ENCODE measurements at places on chromosomes 7 and 10. TPM values are rescaled to one million over a fixed set of nuclear protein-coding genes. Genes with fewer than 3 reads are reported as not detected.

DNA sequence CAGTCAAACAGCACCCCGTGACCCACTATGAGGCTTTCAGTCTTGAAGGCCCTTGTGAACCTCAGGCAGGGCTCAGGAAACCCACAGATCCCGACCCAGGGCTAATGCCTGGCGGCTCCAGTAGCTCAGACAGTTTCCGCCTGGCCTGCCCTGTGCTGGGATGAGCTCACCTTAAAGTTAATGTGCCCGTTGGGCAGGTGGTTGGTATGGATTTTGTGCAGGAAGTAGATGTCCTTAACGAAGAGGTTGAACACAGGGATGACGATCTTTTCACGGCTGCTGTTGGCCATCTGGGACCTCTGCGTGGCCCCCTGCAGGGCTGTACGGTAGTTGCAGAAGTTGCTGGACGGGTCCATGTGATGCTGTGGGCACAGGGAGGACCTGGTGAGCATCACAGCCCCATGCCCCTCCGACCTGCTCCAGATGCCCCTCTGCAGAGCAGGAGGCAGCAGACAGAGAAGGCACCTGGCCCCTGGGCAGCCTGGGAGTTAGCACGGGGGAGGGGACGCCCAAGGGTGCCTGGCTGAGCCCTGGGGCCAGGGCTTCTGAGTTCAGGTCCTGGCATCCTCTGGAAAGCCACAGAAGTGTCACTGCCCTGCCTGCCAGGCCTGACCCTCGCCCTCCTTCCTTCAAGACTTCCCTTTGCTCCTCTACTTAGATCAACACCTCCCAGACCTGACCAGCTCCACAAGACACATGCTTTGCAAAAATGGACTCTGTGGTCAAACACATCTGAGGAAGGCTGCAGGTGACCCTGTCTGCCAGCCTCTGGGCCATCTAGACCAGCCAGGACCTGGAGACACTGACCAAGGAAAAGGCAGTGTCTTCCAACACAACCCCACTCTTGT, 59.8 kb downstream of the CSGALNACT2 start:
- DNase-seq, result no peak
- peaks cover 26% of the 10 kb centered on the region for H3K27me3 ChIP-seq
- H3K4me3 ChIP-seq, result no peak overlapping the region
- H3K4me1 ChIP-seq, result peaks cover 17% of the 10 kb centered on the region

GRCh38 chr10:132746801-132747625, 38.9 kb downstream of the NKX6-2 start:
- DNase-seq, result no peak
- H3K4me1 ChIP-seq, result peaks cover 41% of the 10 kb centered on the region
- H3K4me3 ChIP-seq, result no peak overlapping the region
- peaks cover 45% of the 10 kb centered on the region for H3K36me3 ChIP-seq

- peaks cover 25% of the 10 kb centered on the region for H3K4me1 ChIP-seq
- no peak overlapping the region for H3K27ac ChIP-seq
- H3K4me3 ChIP-seq, result no peak overlapping the region
- no peaks in the 10 kb centered on the region for H3K36me3 ChIP-seq
- DNase-seq, result no peak
Measured at GRCh38 chr10:110775020-110775375, 96.7 kb upstream of the PDCD4 start.

- no peak for DNase-seq
- H3K4me1 ChIP-seq, result peaks cover 88% of the 10 kb centered on the region
- peaks cover 7% of the 10 kb centered on the region for H3K36me3 ChIP-seq
- peak overlapping the region; percentile 45 for H3K27ac ChIP-seq
Measured at GRCh38 chr10:59325116-59325515, 37.2 kb downstream of the FAM13C start.

GRCh38 chr7:77753173-77753572, 45.1 kb downstream of the TMEM60 start:
- no peak overlapping the region for H3K4me3 ChIP-seq
- no peaks in the 10 kb centered on the region for H3K4me1 ChIP-seq
- DNase-seq, result no peak
- no peaks in the 10 kb centered on the region for H3K27me3 ChIP-seq
- H3K27ac ChIP-seq, result no peak overlapping the region

Gene RHEB
- 187 TPM for total RNA-seq

Gene SFTPA2
- 8.3 TPM for total RNA-seq

Gene POLD2
- 71.2 TPM for total RNA-seq

Gene LBX1
- total RNA-seq, result not detected
